PC-9 (cell line): ENCODE measurements at places on chromosomes 6 and 20. TPM values are rescaled to one million over a fixed set of nuclear protein-coding genes. Genes with fewer than 3 reads are reported as not detected.

DNA sequence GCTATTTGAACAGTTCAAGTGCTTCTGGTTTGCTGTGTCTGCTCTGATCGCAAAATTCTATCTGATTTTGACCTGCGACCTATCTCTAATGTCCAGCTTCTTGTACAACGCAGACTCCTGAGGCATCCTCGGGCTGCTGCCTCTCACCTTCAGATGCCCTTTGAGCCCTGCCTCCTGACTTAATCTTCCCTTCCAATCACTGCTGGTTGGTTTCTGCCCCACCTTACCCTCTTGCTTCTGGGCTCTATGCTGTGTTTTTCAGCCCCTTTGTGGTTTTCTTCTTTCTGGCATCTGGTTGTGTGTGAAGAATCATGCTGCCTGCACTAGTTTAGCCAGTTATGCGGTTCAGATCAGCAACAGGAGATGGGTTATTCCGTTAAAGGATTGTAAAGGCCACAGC, 131.2 kb upstream of the THEMIS start:
- no peak for DNase-seq

GRCh38 chr20:18742841-18743240, 70.7 kb upstream of the SCP2D1 start:
- no peak for DNase-seq

DNA sequence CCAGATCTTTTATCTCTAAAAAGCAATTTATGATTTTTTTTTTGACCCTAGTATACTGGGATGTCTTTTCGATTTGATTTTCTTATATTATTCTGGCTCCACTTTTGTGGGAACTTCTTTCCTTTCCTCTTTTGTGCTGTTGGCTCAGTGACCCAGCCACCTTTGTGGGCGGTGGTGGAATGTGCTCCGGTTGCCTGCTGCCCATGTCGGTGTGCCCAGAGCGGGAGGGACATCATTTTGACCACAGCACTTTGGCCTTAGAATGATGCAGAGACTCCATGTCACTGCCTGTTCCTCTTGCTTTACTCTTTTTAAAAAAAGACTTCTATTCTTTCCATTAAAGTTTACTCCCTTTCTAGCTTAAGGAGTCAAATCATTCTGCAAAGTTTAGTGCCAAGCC, 198.0 kb downstream of the FARS2 start:
- DNase-seq = peak; percentile 50

SIGLEC1 gene
- total RNA-seq = 0.13 TPM in 1 of 2 replicates, not detected in the other

DNA sequence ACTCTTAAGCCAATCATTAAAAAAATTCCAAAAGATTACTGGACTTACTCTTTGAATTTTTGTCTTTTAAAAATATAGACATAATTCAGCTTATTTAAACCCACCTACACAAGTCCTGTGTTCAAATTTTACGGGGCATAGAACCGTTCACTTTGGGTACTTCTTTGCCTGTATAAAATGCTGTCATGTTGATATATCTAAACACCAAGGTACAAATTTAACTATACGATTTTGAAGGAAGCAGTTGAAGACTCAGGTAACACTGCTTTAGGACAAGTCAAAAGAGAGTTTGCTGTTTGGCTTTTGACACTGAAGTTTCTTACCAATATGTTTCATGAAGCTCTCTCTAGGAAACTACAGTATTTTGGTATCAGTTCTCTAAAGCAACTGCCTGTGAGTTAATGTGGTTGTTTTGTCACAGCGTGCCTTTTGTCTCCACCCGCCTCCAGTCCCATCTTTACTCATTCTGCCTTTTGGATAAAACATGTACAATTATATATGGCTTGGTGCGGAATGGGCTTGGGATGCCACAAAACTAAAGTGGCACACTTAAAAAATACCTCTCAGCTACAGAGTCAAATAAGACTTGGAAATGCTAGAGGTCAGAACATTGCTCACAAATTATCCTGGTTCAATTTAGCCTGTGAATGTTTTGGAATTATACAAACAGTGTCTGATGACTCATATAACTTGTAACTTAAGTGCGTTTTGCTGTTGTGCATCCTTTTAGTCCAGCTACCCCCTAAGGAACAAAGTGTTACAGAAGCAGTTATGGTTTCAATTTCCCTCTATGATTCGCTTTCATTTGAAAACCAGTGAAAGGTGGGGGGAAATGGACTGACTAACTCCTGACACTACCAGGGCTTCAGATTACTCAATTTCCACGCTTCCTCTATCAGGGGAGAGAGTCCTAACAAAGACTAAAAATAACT, 38.7 kb downstream of the RGS17 start:
- peak; percentile 51 for DNase-seq

DNA sequence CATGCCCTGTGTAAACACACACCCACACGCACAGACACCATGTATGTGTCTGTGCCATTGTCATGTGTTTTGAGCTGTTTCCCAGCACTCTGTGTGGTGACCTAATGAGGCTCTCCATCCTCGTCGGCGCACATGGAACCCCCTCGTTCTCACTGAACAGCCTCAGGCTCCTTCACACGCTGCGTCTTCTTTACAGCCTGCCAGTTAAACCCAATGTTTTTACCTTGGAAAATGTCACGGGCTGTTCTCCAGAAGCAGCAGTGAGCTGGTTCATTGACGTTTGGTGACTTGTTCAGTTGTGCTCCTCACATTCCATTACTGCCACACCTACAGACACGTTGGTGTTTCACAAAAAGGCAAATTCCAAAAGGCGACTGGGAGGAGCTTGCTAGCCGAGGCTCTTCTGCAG, 201.0 kb upstream of the FOXQ1 start:
- DNase-seq = peak; percentile 33

DNA sequence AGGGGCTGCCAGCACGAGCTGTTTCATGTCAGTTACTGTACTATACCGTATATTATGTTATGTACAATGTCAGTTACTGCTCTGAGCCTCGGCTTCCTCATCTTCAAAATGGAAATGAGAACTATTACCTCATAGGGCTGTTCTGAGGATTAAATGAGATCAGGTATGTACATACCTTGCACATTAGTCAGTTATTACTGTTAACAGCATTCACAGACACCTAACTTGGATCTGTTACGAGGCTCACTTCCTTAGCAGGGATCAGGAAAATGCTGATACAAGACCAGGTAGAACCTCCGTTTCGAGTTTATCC, 69.7 kb upstream of the TBC1D7 start:
- DNase-seq = peak; percentile 19

DNA sequence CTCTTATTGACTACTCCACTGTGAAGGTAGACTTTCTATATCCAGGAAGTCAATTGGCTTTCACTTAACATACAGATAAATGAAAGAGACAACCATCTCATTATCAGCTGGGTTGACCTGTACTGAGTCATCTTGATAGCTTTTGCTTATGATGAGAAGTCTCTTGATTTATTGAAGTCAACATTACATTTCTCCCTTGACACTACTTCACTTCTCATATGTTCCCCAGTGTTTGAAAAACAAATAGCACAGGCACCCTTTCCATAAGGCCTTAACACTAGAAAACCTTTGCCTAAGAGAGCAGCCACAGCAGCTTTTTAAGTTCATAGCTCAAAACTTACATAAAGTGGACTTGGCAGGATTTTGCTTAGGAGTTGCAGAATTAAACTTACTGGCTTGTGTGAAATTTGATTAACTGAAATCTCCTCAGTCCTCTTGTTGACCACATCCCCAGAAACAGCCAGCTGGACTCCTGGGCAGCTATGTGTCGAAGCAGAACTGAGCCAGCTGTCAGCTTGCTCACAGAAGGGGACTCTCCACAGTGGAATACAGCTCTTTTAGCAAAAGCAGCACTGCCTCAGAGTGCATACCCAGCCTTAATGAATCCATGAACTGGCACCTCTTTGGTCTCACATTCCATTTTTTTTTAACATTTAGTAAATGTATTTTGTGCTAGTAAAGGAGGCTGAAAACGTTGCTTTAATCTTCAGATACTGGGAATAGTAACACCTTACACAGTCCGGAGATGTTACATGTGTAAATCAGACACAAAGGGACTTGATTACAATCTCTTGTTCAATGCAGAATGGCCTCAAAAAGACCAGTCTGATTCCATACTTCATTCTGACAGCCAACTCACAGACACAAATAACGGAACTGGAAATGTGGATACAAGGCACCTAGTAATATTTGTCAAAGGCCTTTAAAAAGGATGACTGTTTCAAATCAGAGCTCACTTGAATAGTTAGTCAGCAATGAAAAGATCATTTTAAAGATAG, 1532.7 kb downstream of the HACE1 start:
- no peak for DNase-seq

DNA sequence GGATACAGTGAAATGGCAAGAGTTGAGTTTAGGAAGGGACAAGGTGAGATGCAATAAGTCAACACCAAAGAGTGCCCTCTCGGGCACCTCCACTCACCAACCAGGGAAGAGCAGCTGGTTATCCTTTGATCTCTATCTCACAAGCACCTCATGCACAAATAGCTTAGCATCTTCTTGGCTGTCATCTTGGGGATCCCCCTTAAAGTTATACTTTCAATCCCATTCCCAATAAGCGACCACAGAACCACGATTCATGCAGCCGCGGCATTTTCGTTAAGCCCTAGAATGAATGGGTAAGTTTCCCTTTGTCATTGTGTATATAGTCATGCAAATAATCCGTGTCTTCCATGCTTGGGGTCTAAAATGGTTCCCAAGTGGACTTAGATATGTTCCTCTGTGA, 73.5 kb downstream of the ADTRP start:
- no peak for DNase-seq

- no peak for DNase-seq
Measured at GRCh38 chr20:10883166-10883565, 209.4 kb upstream of the JAG1 start.

- DNase-seq = no peak
Measured at GRCh38 chr20:15072316-15072715, 734.9 kb upstream of the FLRT3 start.

PLCB4 gene
- 14.9 and 18.6 TPM in 2 replicates for total RNA-seq

DNA sequence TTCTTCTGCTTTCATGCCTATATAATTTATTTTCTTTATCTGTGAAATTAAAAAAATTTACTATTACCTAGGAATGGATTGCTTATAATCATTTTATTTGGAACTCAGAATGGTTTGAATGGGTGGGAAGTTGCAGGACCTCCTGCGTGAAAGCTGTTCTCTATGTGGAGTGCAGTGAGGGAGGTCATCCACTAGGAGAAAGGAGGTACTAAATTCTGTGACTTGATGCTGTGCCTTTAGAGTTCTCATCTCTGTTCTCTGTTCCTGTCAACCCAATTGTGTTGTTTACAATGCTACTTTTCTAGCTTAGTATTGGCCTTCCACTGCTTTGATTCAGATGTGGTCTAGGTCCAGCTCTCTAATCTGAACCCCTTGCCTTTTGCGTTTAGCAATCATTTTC, 65.0 kb upstream of the HIVEP1 start:
- DNase-seq = no peak

DNA sequence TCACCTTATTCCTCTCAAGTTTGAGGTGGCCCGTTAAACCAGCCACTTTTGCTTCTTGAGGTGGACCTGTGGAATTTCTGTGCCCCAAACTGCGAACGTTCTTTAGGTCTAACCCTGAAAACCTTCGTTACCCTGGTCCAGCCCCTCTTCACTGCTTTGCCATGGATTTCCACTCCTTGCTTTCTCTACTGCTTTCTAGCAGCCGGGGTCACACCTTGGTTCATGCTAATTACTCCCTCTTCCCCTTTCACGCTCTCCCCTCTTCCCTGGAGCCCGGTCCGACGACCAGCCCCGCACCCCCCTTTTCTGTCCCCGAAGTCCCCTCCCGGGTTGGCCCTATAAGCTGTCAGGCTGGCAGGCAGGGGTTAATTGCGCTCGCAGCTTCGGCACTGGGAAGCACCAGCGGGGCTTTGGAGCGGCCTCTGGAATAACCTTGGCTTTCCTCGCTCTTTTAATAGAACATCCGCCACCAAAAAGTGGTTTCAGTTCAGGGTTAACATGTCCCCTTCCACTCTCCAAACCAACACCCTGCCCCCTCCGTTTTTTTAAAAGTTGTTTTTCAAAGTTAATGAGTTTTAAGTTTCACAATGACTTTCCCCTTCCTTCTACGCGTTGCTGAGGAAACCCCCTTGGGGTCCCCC, 1.4 kb upstream of the HIVEP1 start:
- peak; percentile 71 for DNase-seq

DNA sequence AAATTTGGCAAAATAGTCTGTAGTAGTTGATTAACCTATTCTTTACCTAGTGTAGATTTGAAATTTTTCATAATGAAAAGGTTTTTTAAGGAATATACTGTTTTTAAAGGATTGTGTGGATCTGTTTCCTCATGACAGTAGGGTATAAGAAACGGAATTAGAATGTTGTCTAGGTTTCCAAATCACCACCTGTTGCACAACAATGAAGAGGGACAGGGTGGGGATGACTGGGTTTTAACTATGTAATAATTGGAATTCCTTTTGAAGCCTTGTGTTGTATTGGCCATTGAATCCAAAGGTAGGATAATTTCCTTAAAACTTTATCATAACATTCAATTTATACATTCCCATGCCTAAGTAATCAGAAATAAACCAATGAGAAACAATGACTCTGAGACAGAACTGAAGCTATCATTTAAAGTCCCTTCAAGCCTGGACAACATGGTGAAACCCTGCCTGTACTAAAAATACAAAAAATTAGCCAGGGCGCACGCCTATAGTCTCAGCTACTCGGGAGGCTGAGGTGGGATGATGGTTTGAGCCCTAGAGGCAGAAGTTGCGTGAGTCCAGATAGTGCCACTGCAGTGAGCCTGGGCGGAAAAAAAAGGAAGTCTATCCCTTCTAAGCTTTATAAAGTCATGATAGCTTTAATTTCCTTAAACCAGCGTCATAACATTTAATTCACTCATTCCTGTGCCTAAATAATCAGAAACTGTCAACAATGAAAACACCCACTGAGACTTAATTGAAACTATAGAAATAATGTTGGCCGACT, 18.3 kb upstream of the SLC17A5 start:
- no peak for DNase-seq

ARMC2 gene
- total RNA-seq = 7.9 and 15.5 TPM in 2 replicates

GRCh38 chr20:43442282-43442880, 15.3 kb upstream of the SRSF6 start:
- no peak for DNase-seq

- no peak for DNase-seq
Measured at GRCh38 chr6:96330884-96331283, 190.7 kb upstream of the UFL1 start.

MOG gene
- not detected in 2 replicates for total RNA-seq

- DNase-seq = no peak
Measured at GRCh38 chr6:46220352-46221221, 49.8 kb upstream of the ENPP5 start.

NOX3 gene
- total RNA-seq = not detected in 2 replicates

DNA sequence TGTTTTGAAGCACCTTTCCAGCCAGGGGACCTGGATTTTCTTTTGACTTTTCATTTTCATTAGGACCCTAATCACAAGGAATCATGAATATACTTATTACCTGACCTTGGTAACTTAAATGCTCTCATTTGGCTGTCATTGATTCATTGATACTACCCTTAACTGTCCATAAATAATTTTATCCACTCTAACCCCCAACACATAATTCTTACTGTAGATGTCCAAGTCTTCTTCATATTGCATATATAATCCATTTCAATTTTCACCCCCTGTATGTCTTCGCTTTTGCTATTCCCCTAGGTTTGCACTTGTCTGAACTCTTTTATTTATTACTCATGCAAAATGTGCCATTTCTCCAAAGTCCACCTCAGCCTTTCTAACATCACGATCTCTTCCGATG, 602.9 kb downstream of the MMUT start:
- DNase-seq = no peak

GRCh38 chr6:137806914-137807682, 60.0 kb upstream of the TNFAIP3 start:
- no peak for DNase-seq

LTA gene
- not detected in 2 replicates for total RNA-seq

- DNase-seq = peak; percentile 33
Measured at GRCh38 chr20:45938727-45939438, 4.4 kb downstream of the PCIF1 start.

IL17F gene
- not detected in 2 replicates for total RNA-seq

GRCh38 chr6:108699290-108700041, 138.7 kb downstream of the FOXO3 start:
- no peak for DNase-seq
